Stimulated activated CD4-positive, alpha-beta T cell treated with anti-CD3 and anti-CD28 coated beads, TNF-alpha, amount 100 ng/mL, for 4 hours (primary cell): ENCODE measurements at places on chromosomes 3 and 15.

DNA sequence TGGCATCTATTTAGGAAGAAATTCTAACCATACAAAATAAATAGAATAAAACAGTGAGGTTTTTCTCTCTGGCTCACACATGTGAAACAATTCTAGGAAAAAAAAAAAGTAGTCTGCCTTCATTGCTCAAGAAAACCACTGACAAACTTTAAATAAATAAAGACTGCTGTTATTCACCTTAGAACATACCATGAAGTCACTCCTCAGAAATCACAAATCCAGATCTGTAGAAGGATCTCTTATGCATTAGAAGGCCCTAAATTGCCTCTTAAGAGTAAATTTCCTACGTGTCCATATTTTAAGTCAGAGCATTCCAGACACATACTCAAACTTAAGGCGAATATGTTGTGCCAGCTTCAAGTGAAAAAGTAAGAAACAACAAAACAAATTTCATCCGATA is 217.3 kb downstream of the ZIC4 start:
- no peak for DNase-seq

DNA sequence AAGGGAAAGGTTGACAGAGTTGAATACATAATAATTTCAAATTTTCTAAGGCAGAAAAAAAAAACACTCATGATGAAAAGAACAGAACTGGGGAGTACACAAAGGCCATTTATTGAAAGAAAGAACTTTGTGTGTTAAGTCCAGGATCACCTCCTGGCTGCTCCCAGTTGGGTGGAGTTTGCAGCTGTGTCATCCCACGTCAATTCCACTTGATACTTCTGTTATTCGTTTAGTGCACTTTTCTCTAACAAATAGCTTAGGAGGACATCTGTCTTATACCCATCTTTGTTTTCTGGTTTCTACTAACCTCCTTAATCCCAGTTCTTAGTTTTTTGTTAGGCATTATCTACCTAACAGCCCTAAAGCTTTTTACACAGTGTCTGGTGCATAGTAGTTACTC is 44.7 kb downstream of the SGO1 start:
- no peak for DNase-seq

- no peak for DNase-seq
Observed at GRCh38 chr3:47705391-47705790, 76.3 kb downstream of the SMARCC1 start.

- no peak for DNase-seq
Observed at GRCh38 chr15:49301562-49301961, 121.5 kb upstream of the FGF7 start.

DNA sequence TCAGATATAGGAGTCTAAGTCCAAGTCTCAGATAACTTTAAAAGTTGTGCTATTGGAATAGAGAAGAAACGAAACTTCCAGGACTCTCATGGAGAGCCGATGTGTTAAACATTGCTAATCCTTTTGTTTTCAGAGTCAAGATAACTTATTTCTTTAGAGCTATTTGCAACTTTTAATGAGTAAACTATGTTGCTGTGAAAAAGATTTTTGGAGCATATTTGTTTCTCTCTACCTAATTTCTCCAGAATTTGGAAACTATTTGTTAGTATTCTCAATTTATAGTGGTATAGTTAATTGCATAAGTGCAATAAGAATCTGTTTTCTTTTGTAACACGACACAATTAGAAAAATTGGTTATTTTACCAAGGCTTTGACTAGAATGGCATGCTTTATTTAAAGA is 588.9 kb downstream of the NTRK3 start:
- DNase-seq, result no peak

DNA sequence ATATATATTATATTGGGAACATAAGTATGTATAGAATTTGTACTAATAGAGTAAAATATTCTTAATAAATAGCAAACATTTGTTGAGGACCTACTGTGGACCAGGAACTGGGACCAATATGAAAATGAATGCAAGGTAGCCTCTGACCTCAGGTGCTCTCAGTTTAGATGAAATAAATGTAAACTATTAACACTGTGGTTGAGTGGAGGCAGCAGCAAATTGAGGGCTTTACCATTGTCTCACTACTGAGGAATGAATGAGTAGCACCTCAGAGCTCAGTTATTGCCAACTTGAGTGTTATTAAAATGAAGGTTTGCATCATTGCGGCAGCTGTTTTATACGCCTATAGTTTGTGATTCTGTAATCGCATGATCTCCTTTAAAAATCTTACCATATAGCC is 90.9 kb upstream of the CGNL1 start:
- DNase-seq, result no peak

- DNase-seq, result no peak
Observed at GRCh38 chr3:126342991-126343648, 14.1 kb downstream of the KLF15 start.

- no peak for DNase-seq
Observed at GRCh38 chr3:60383345-60383744, 867.9 kb downstream of the FHIT start.

DNA sequence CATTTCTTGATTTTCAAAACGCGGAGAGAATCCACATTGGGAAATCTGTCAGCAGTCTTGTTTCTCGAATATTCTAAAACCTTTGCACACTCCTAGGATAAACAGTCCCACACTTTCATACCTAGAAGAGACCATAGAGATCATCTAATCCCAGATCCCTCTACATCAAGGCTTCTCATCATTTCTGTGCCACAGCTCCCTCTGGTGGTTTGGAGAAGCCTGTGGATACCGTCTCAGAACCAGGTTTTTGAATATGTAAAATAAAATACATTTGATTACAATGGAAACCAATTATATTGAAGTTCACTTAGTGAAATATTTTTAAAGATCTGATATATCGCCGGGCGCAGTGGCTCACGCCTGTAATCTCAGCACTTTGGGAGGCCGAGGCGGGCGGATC is 211.9 kb upstream of the GOLGA6L4 start:
- DNase-seq, result no peak

- DNase-seq, result no peak
Observed at GRCh38 chr3:168341192-168341815, 245.6 kb upstream of the GOLIM4 start.

DNA sequence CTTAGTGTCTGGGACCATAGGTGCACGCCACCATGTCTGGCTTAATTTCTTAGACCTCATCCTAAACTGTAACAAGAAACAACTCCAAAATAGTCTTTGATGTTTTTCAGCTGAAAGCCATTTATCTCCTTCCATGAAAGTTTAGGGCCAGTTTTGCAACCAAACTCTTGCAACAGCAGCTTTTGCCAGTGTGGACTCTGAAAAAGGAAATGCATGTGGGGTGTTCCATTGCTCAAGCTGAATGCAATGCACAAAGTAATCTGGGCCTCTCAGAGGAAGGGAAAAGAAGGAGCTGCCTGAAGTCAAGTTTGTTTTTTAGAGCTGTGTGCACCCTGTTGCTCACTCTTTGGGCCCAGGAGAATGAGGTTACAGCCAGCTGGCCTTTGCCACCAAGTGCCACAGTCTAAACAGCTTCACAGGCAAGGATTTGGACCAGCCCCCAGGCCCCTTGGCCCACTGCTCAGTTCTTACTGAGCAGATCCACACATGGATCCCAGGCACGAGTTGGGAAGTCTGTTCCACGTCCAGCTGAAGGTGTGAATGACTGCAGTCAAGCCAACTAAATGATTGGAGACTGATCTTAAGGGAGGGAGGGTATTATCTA is 212.3 kb upstream of the LRRFIP2 start:
- DNase-seq, result no peak

- no peak for DNase-seq
Observed at GRCh38 chr15:33888176-33888575, 80.1 kb upstream of the CHRM5 start.

DNA sequence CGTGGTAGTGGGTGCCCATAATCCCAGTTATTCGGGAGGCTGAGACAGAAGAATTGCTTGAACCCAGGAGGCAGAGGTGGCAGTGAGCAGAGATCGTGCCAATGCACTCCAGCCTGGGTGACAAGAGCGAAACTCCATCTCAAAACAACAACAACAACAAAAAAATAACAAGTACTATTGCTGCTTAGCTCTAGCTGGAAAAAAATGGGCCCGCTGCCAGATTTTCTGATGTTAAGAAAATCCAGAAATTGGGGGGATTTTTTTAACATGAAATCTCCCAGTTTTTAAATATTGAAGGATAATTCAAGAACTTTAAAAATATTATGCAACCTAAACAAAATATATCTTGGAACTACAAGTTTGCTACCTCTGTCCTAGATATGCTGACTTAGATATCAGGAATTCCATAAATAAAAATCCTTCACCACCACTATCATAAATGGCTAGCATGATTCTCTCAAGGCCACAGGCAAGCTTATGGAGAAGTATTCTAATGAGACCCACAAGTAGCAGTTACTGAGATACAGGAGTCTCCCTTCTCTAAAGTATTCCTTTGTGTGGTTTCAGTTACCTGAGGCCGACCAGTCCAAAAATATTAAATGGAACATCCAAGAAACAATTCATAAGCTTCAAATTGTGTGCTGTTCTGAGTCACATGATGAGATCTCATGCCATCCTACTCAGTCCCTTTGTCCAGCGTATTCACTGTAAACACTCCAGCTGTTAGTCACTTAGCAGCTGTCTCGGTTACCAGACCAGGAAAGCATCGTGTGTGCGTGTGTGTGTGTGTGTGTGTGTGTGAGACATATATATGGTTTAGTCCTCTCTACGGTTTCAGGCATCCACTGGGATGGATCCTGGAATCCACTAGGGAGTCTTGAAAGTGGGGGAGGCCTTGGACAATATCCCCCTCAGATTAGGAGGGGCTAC is 277.2 kb downstream of the TBL1XR1 start:
- DNase-seq, result no peak

- DNase-seq, result no peak
Observed at GRCh38 chr15:58529041-58529440, 97.2 kb downstream of the LIPC start.

DNA sequence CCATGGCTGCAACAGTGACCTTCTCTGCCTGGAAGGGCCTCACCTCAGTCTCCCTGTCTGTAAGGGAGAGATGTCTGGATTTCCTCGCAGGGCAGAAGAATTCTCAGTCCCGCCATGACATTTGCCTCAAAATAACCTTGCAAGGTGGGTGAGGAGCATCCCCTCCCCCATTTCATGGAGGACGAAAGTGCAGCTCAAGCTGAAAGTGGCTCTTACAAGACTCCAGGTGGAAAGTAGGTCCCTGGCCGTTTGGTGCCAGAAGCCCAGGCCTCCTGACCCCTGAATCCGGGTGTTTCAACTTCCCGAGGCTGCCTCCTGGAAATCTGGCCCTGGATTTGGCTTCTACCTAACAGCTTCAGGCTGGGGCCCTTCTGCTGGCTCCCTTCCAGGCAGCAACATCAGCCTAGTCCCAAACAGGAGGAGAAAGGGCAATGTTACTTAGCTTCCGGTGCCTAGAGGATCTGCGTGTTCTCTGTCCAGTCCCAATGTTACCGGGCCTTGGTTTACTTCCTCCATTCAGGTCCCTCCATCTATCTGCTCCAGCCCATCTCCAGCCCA is 769 bp upstream of the CSPG4 start:
- no peak for DNase-seq

- DNase-seq, result no peak
Observed at GRCh38 chr3:52493232-52494017, 1.7 kb upstream of the STAB1 start.

- no peak for DNase-seq
Observed at GRCh38 chr3:48951764-48952163, 33.1 kb downstream of the ARIH2 start.

DNA sequence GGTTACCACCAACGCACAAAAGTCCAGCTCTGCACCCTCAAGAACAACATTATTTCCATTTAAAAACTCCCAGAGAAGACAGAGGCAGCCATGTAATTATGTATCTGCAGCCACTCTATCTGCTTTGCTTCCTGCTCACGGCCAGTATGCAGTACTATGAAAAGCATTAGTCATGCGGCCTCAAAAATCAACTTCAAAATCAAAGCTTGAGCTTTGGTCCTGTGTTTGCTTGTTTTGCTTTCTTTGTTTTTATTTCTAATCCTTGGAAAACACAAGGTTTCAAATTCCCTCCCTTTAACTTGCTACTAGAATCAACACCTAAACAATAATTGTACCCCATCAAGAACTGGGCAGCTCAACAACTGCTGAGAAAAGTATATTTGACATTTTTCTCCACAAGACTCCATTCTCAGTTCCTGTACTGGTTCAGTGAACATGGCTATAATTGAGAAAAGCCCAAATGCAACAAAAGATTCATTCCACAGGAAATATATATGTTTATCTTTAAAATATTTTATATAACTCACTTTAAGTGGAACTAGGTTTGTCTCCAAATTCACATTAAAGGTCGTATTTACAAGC is 37.6 kb downstream of the GBE1 start:
- no peak for DNase-seq
